ENCODE measurements at places on chromosomes 12 and 14. TPM values are rescaled to one million over a fixed set of nuclear protein-coding genes. Genes with fewer than 3 reads are reported as not detected.

GRCh38 chr14:52075371-52075770, 6.5 kb upstream of the NID2 start:
- H3K4me3 ChIP-seq = no peak overlapping the region
- no peak for DNase-seq
- H3K36me3 ChIP-seq = no peaks in the 10 kb centered on the region
- peaks cover 8% of the 10 kb centered on the region for H3K4me1 ChIP-seq

GRCh38 chr12:51217133-51217967, 512 bp downstream of the POU6F1 start:
- no peaks in the 10 kb centered on the region for H3K27me3 ChIP-seq
- peaks cover 4% of the 10 kb centered on the region for H3K4me1 ChIP-seq
- peak overlapping the region; percentile 86 for H3K4me3 ChIP-seq
- DNase-seq = peak; percentile 64
- H3K36me3 ChIP-seq = no peaks in the 10 kb centered on the region

DNA sequence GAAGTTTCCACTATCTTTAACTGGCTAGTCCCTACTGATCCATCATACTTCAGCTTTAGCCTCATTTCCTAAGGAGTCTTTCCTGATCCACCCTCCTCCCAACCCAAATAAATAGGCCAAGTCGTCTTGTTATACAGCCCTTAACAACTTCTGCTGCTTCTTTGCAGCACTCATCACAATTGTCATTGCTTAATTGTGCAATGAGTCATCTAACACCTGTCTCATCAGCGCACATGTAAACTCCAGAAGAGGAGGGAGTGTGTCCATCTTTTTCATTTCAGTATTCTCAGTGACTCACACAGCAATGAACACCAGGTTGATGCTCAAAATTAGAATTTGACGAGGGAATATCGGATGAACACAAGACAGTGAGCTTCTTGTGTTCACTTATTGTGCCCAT, 87.3 kb downstream of the SUDS3 start:
- no peak for DNase-seq
- H3K27ac ChIP-seq = no peak overlapping the region
- H3K4me3 ChIP-seq = no peak overlapping the region

LBHD2 gene
- not detected for polyA plus RNA-seq

DNA sequence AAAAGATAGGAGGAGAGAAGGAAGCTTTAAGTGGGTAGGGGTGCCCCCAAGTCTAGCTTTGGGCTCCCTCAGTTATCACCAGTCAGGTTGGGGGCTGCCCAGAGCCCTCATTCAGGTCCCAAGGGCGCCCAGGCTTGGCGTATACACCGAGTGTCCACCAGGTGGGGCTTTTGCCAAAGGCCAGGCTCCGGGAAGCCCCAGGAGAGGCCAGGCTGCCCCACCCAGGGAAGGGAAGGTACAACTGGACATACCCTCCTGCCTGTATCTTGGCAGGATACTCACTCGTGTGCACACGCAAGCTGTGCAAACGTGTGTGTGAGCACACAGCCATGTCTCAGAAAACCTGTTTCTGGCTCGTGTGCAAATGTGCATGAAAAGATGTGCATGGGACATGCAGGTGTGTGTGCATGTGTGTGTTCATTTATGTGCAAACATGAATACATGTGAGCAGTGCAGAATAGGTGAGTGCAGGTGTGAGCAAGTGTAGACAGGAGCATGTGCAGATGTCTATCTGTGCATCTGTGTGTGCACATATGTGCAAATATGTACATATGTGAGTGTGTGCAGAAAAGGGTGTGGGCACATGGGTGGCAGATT, 103.9 kb upstream of the MYL2 start:
- peak; percentile 62 for DNase-seq
- no peak overlapping the region for H3K27ac ChIP-seq
- H3K4me3 ChIP-seq = no peak overlapping the region
- no peaks in the 10 kb centered on the region for H3K36me3 ChIP-seq
- no peaks in the 10 kb centered on the region for H3K4me1 ChIP-seq

Measured in adrenal gland (tissue), 19 donors.